ENCODE measurements at places on chromosomes 2 and 18.

GRCh38 chr2:238912916-238913875, 65.3 kb downstream of the TWIST2 start:
- DNase-seq: no peak

- DNase-seq: no peak
Measured at GRCh38 chr2:241324775-241325174, 9.1 kb downstream of the SEPTIN2 start.

GRCh38 chr18:49915352-49915751, 102.0 kb upstream of the ACAA2 start:
- no peak for DNase-seq

- no peak for DNase-seq
Measured at GRCh38 chr2:241208058-241208457, 19.6 kb downstream of the ANO7 start.

DNA sequence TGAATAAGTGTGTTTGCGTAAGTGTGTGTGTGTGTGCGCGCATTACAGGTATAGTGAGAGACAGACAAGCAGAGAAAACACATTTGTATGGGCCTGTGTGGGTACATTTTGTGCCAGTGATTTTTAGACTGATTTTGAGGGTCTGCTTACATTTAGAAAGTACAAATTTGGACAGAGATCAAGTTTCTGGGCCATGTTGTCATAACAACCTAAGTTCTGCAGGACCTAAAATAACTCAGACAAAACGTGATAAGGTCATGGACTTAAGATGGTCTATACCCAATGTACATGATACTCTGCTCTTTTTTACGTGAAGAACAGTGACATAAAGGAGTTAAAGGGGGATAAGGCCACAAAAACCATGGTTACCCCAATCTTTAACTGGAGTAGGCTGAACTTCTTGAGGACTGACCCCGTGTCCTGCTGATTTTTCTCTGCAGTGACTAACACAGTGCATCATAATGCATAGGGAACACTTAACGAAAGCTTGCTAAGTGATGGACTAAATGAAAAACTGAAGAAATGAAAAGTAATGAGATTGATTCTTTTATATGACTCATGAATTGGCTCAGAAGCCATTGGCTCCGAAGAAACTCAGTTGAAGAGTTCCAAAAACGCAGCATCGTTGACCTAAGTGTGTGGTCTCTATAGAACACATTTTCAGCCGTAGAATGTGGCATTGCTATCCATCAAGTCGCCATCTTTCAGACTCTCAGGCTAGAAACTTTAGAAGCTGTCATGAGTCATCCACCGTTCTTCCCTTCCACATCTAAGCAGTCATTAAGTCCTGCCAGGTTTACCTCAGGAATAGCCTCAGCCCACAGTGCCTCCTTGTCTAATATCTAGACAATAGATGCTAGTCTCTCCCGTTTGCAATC, 61.6 kb upstream of the NCOA1 start:
- DNase-seq: no peak

Data from activated CD8-positive, alpha-beta memory T cell treated with anti-CD3 and anti-CD28 coated beads, Interleukin-2, amount 50 U/mL, for 4 hours (primary cell).